ENCODE measurements at places on chromosomes 2 and 18.
A peak's percentile ranks its signal among the peaks of the same experiment; 100 is the strongest.

DNA sequence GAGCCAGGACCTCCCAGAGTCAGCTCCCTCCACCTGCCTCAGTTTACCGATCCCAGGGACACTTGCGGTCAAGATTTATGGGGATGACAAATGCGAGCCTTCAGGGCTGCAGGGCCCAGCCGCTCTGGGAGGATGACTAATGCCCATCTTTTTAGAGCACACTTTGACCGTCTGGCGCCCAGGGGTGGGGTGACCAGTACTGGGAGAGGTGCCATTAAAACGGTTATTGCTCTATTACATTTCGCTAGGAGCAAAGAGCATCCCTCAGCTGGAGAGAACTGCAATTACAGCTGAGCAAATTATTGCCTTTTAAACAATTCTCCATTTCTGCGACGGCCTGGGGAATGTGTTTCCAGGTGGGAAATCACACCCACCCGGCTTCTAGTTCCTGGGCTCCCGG lies 42.6 kb upstream of the HPCAL1 start:
- no peak for DNase-seq

DNA sequence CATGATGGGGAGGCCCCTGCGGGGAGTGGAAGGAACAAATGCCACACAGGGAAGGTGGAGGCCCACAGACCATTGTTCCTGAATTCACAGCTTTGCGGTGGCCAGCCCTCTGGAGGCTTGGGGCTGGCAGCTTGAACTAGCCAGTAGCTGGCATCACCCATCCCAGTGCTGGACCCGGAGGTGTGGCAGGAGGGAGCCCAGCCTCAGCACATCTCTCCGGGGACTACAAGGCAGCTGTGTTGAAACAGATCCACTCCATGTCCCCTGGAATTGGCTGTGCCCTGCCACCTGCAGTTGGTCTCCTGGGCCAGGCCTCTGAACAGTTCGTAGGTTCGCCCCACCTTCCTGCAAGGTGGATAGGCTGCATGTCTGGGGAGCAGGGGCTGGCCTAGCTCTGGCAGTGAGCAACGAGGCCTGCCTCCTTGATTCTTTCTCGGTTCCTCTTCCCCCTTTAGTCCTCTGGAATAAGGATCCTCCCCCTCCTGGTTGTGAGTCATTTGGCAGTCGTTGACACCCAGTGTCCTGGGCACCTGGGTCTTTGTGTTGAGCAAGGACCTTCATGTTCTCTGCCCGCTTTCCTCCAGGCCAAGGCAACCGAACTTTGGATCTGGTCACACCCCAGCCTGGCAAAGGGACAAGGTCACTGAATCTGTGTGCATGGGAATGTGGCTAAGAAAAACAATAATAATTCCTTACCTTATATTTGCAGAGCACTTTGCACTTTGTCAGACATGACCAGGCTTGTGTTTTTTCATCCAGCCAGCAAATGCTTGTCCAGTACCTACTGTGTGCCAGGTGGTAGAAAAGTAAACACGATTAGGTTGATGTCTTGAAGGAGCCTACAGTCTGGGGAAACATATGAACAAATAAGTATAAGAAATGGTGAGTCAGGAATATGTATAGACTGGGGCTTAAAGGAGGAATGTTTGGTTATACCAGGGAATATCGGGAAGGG lies 55.0 kb upstream of the MCFD2 start:
- DNase-seq, result peak; percentile 36

DNA sequence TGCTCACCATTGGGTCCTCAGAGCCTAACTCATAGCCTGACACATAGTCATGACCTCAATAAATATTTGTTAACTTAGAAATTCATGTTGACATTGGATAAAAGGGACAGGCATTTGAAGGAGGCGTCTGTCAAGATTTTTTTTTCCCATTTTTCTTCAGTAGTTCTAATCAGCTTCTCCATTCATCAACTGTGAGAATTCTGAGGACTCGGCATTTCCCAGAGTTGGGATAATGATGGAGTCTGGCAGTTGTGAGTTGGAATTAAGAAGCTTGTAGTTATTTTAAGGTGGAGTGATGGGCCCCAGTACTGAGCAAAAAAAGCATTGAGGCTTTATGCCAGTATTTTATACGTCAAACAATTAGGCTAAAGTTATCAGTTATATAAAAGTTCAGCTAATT lies 4.6 kb downstream of the SPATS2L start:
- DNase-seq, result no peak

DNA sequence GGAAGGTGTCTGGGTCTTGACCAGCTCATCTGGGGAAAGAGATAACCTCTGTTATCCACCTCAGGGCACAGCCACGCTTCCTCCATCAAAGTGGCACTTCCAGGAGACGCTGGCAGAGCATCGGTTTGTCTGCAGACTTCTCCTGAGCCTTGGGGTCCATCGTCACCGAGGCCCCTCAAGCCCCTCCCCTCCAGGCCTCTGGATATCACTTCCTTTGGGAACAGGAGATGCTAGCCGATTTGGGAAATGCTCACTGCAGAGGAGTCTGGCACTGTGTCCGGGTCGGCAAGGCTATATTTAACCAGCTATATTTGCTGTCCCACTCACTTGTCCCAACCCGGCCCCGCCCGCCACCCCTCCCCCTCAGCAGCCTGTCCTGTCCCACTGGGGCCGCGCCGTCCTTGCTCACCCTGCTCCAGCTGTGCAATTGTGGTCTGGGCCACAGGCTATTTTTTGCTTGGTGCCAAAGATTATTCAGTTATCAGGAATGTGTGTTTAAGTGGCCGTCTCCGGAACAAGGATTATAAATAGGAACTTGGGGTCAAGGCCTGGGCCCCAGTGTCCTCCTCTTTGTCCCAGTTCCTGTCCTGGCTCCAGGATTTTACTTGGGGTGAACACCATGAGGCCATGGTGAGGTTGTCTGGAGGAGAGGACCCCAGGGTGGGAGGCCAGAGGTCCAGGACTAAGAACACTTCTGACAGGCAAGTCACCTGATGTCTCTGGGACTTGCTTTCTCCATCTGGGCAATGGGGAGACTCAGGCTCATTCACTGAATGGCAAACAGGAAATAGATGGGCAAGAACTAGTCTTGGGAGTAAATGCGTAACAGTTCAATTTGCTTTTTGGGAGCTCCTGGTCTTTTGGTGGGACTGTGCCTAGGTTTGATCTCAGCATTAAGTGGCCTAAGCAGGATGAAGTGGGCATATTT lies 263.6 kb downstream of the DYSF start:
- DNase-seq, result no peak

- no peak for DNase-seq
Measured at GRCh38 chr18:3329872-3330271, 67.9 kb downstream of the MYL12B start.

Data from kidney glomerular epithelial cell (primary cell).